EL (cell line): ENCODE measurements at places on chromosomes 11 and 22.

DNA sequence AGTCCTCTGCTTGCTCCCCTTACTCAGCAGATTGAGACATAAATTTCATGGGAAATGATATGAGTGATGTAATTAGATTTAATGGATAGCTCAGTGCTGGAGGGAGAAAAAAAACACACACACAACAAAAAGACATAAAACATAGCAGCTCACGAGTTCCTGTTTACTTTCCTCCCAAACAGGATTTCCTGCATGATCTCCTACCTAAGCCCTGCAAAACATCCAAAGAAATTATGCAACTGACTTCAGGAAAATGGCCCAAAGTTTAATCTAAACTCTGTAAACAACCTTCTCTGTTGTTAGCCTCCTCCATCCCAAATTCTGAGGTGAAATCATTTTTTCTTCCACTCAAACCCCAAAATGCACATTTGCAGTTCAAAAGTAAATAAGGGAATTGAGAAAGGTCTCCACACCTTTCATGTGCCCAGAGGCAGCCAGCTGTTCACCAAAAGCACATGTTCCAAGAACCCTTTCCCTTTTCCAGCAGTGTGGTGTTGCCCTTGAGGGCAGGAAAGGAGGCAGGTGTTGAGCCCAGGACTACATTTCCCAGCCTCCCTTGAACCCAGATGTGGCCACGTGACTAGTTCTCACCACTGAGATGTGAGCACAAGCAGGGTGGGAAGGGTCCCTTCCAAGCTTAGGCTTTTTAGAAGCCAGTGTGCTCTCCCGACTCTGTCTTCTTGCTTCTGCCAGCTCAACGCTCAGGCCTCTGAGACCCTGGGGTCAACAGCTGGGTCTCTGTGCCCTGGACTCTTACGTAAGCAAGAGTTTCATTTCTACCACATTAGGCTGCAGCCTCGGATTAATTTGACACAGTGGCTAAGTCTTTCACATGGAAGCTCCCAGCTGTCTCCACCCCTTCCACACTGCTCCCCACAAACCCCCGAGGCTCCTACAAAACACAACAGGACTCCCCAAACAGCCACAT lies 301.2 kb downstream of the CTTN start:
- DNase-seq, result no peak

DNA sequence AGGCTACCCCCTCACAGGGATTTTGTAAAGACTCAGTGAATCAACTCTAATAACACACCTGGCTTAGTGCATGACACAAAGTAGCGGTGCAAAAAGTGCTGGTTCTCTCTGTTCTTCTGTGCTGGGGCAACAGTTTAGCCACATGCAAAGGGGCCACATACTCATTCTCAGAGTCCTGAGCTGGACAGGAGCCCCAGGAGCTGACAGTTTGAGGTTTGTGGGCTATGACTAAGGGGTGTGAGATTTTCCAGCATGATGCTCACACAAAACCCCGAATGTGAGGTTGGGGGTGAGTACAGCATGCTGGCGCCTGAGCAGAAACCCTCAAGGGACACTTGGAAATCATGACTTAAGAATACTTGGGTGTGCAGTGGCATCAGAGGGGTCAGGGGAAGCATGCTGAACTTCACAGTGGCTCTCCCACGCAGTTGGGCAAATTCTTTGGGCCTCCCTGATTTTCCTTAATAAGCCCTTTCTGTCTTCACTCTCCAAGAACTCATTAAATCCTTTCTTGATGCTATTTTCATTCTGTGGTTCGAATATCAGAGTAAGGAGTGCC lies 31.0 kb downstream of the TMPRSS5 start:
- DNase-seq, result peak; percentile 99

GRCh38 chr11:1336836-1337646 lies 27.6 kb upstream of the TOLLIP start:
- DNase-seq, result peak; percentile 10

GRCh38 chr11:33761471-33761870 lies 12.8 kb downstream of the FBXO3 start:
- no peak for DNase-seq

GRCh38 chr11:118314988-118315411 lies 10.5 kb downstream of the CD3E start:
- DNase-seq, result no peak

- DNase-seq, result no peak
Measured at GRCh38 chr22:44347549-44347948, 34.8 kb upstream of the SHISAL1 start.

- DNase-seq, result no peak
Measured at GRCh38 chr22:28779833-28780232, 7.3 kb downstream of the CCDC117 start.
